ENCODE measurements at places on chromosomes 3 and 15.

- no peak for DNase-seq
Measured at GRCh38 chr3:12484983-12485327, 675 bp downstream of the TSEN2 start.

DNA sequence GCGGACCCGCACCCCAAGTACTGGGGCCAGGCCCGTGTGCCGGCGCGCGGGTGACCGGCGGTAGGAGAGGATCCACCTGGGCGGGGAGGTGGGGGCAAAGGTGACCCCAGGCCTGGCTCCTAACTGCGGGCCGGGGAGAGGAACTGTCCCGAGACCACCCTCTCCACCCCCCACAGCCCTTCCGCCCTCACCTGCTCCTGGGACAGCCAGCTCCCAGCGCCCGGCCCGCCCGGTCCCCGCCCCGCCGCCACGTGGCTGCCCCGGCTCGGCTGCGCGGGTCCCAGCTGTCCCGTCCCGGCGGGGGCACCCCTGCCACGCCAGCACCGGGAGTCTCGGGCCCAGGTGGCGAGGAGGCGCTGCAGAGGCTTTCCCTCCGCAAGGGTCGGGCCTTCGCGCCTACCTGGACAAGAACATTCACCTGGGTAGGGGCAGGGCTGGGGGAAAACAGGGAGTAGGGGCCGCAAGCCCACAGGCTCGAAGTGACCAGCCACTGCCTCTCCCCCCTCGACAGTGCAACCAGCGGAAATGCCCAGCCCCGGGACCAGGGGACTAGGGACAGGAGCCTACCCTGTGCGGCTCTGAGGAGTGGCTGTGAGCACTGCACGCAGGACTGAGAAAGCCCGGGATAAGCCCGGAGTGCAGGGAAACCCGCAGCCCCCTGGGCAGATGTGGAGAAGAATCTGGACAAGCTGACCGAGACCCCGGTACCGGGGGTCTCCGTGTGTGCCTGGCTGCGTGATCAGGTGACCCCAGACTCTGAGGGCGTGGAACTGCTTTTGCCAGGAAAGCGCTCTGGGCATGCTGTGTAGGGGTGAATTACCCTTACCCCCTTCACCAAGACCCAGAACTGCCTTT is at the start of gene SLC12A8:
Gene SLC12A8 (minus strand): TSS at position 240 of the 855 bp plus-strand sequence. CDS start 1,399 bp downstream, outside the sequence.
- no peak for DNase-seq

- no peak for DNase-seq
Measured at GRCh38 chr3:140883428-140884040, 58.1 kb upstream of the SLC25A36 start.

GRCh38 chr3:98588065-98588464 is 5.3 kb downstream of the CPOX start:
- no peak for DNase-seq

- DNase-seq, result no peak
Measured at GRCh38 chr3:58408906-58409305, 24.7 kb downstream of the PDHB start.

DNA sequence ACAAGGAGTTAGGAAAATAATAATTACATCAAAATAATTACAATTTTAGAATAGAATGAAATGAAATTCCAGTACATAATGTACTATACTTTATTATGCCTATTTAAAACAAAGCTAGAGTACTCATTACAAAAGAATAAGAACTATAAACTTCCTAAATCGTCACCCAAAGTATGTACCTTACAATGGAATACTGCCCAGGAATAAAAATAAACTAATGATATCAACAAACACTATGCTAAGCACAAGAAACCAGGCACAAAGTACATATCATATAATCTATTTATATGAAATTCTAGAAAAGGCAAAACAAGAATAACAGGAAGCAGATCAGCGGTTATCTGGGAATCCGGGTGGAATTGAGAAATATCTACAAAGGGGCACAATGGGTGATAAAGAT is 84.7 kb downstream of the MYO9A start:
- DNase-seq, result no peak
